ENCODE measurements at places on chromosomes 11 and 22. TPM values are rescaled to one million over a fixed set of nuclear protein-coding genes. Genes with fewer than 3 reads are reported as not detected.

Gene NPTXR
- 2.1 TPM for total RNA-seq

Gene SERPING1
- total RNA-seq: 8.6 TPM

Gene DNAJB7
- total RNA-seq: 0.71 TPM

Gene PRODH
- 13.7 TPM for total RNA-seq

DNA sequence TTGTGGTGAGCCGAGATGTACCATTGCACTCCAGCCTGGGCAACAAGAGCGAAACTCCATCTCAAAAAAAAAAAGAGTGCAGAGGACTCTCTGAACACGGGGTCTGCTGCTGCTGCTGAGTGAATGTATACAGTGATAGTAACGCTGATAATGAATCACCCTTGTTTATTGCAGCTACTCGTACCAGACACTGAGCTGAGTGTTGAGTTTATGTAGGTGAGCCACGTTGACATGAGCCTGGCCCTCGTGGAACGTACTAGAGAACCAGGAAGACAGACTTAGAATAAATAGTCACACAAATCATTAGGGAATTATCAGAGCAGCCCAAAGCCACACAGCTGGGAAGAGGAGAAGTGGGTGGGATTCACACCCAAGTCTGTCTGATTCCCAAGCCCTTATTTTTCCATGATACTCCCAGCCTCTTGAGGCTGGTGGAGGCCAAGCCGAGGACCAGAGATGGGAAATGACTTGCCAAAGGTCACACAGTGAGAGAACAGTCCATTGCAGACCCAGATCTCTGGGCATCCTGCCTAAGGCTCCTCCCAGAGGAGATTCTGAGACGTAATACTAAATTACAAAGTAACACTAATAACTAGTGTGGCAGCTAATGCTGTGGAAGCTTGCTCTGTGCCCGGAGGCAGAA, 34.8 kb downstream of the MB start:
- ATAC-seq: no peak

DNA sequence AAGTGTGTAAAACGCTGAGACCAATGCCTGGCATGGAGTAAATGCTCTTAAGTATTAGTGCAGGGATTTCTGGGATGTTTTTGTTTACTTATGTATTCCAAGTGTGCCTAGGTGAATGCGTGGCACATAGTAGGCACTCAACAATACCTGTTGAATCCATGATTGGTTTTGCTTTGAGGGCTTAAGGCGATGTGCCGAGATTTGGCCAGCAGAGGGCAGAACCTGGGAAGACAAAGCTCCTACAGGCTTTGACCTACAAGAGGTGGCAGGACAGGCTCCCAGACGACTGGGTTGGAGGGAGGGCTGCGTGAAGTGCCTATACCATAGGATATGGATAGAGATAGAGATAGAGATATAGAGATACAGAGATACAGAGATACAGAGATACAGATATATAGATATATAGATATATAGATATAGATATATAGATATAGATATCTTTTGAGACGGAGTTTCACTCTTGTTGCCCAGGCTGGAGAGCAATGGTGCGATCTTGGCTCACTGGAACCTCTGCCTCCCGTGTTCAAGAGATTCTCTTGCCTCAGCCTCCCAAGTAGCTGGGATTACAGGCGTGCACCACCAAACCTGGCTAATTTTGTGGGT, 13.9 kb downstream of the KCNE3 start:
- ATAC-seq: no peak

DNA sequence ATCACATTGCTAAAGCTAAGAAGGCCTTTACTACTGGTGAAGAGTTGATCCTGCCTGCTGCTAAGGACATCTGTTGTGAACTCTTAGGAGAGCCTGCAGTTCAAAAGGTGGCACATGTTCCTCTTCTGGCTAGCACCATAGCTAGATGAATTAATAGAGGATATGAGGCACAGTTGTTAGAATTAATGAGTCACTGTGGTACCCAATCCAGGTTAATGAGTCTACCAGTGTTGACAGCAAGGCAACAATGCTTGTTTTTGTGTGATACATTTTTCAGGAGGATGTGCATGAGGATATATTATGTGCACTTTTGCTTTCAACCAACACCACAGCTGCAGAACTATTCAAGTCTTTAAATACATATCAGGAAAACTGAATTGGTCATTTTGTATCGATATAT, 12.0 kb downstream of the C11orf58 start:
- no peak for ATAC-seq

- ATAC-seq: no peak
Observed at GRCh38 chr22:49210606-49211005, 617.1 kb downstream of the BRD1 start.

DNA sequence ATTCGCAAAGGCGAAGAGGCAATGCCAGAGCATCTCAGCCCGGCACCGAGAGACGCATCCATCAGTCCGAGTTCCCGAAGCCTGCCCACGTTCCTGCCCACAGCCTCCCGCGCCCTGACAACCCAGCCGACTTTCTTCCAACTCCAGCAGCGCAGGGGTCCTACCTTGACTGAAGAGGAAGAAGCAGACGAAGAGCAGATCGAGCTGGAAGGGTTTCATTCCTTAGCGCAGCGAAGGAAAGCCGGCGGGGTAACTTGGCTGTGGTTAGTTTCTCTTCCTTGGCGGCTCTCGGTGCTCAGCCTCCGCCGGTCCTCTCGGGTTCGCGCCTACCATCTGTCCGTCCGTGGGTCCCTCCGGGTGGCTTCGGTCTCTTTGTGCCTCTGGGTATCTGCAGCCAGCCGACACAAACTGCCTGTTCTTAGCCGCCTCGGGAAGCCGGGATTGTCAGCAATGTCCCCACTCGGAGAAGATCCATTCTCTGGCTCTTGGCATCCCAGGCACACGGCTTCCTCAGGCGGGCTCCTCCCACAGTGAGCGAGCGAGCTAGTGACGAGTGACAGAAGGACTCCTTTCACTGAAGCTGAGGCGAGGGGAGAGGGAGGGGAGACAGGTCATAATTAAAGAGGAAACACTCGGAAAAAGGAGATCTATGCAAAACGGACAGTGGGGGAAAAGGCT, at the start of gene KIRREL3:
Gene KIRREL3, minus strand, starts transcription at position 480 of the 678 bp plus-strand sequence.
- peak; percentile 15 for ATAC-seq

DNA sequence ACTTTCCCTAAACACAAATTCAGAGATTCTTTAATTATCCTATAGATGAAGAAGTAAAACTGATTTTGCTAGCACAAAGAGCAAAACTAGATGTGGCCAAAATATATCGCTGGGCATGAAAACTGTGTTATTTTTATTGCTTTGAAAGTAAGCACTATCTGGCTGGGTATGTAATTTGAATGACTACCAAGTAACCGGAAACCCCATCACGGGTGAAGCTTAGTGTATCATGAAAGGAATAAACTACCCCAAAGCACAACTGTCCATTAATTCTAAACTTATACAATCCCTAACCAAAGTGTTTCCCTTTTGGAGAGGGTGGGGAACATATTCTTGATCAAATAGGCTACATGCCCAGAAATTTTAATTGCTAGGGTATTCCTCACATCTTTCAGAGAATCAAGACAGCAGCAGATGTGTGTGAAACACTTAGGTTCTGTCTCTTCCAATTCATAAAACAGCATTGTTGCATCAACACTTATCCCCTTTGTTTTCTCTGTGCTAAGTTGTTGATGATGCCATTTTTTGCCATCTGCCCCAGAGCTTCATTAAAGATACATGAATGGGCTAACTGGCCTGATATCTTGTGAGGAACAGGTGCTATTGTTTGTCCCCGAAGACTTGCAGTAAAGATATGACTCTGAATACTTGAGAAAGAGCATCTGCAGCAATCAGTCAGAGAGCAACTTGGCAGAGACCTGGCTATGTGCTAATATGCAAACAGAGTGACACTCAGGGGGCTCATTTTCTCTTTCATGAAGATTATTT, 238.2 kb downstream of the SOX6 start:
- ATAC-seq: peak; percentile 8

GRCh38 chr11:100991541-100991940, 138.1 kb downstream of the PGR start:
- no peak for ATAC-seq

DNA sequence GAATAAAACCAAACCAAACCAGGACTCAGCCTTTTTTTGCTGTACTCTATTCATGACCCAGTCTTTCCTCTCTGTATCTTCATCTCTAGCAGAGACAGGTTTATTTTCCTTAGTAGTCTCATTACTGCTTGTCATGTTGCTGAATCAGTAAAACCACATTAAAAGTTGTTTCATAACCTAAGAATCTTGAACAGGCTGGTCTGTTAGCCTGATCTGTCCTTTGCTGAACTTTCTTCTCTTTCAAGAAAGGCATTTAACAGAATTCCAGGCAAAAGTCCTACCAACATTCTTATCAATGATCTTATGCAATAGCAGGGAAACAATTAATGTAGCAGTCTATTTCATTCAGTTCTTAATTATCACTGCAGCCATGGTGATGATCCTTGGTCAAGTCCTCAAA, 197.7 kb downstream of the CASP12 start:
- no peak for ATAC-seq

GRCh38 chr11:10304495-10305261, at the start of gene ADM:
Gene ADM, plus strand, starts transcription at chr11:10305073. Its CDS starts 628 bp downstream, at chr11:10305701.
- ATAC-seq: peak; percentile 48

All from motor neuron (in vitro differentiated cells).